ENCODE measurements at places on chromosomes 5 and 9.

GRCh38 chr5:77981820-77982219, 205.7 kb upstream of the TBCA start:
- H3K27ac ChIP-seq: no peak overlapping the region
- H3K36me3 ChIP-seq: no peaks in the 10 kb centered on the region
- DNase-seq: no peak
- no peaks in the 10 kb centered on the region for H3K4me1 ChIP-seq
- no peak overlapping the region for H3K4me3 ChIP-seq

DNA sequence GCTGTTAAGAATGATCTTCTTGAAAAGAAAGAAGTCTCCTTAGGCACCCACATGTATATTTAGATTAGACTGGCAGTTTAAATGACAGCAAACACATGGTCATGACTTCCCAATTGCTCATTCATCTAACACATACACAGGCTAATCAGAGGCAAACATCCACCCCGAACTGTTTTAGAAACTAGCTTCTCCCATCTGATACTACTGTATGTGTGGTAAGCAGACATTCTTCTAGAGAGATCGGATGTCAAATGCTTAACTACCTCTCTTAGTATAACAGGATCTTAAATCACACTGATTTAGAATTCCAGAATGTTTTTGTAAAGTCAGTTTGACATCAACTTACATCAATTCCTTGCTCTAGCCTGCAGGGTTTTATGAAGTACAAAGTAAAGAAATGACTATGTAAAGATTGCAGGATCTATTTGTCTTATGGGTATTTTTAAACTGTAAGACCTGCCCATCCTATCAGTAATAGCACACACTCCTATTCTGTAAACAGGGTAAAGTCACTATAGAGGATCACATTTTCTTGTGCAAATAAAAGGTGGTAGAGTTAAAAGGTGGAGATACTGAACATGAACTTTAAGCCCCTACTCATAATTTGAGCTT, 239.7 kb downstream of the MLLT3 start:
- H3K4me3 ChIP-seq: peak overlapping the region; percentile 93
- no peaks in the 10 kb centered on the region for H3K36me3 ChIP-seq
- H3K4me1 ChIP-seq: peaks cover 45% of the 10 kb centered on the region
- H3K27ac ChIP-seq: peak overlapping the region; percentile 64

GRCh38 chr5:18772475-18772874, 1138.2 kb downstream of the TAF11L14 start:
- no peaks in the 10 kb centered on the region for H3K36me3 ChIP-seq
- DNase-seq: peak; percentile 67
- no peak overlapping the region for H3K27ac ChIP-seq
- H3K4me1 ChIP-seq: no peaks in the 10 kb centered on the region

DNA sequence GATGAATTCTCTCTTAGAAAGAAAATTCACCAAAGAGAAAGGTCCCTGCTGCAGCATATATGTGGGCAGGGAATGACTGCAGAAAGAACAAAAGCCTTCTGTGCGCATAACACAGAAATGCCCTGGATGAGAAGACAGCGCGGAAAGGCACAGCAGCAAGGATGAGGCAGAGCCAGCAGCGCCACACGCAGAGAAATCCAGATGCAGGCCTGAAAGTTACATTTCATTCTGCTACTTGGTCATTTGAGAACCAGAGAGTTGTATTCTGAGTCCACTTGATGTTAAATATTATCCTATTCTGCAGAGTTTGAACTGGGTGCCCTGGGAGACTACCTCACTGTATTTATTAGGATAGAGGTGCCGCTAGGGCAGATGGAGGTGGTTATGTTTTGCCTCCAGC, 68.5 kb downstream of the GLDC start:
- H3K4me1 ChIP-seq: no peaks in the 10 kb centered on the region
- no peak overlapping the region for H3K4me3 ChIP-seq
- no peaks in the 10 kb centered on the region for H3K36me3 ChIP-seq
- H3K27ac ChIP-seq: no peak overlapping the region
- DNase-seq: no peak

GRCh38 chr5:33877449-33877848, 14.3 kb downstream of the ADAMTS12 start:
- no peaks in the 10 kb centered on the region for H3K4me1 ChIP-seq
- DNase-seq: no peak
- H3K27me3 ChIP-seq: no peaks in the 10 kb centered on the region
- no peak overlapping the region for H3K4me3 ChIP-seq
- H3K36me3 ChIP-seq: no peaks in the 10 kb centered on the region

DNA sequence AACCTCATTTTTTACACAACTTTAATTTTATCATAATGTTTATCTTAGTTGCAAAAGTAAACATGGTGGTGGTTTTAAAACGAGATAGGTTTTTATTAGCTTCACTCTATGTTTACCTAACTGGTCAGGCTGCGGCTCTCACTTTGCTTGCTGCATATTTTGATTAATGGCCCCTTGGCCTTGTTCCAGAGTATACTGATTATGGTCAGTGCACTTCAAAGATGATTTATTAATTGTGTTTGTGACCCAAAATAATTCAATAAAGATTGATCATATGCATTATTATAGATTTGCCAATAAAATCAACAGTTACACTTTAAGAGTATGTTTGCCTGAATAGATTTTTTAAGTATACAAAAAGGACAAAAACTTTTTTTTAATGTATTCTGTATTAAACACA, 188.0 kb downstream of the XRCC4 start:
- DNase-seq: no peak
- no peaks in the 10 kb centered on the region for H3K27me3 ChIP-seq
- no peaks in the 10 kb centered on the region for H3K4me1 ChIP-seq
- H3K36me3 ChIP-seq: peaks cover under 1% of the 10 kb centered on the region
- no peak overlapping the region for H3K4me3 ChIP-seq
- H3K27ac ChIP-seq: no peak overlapping the region

GRCh38 chr5:15752663-15753285, 252.8 kb downstream of the FBXL7 start:
- H3K27ac ChIP-seq: no peak overlapping the region
- H3K36me3 ChIP-seq: no peaks in the 10 kb centered on the region
- H3K27me3 ChIP-seq: no peaks in the 10 kb centered on the region
- H3K4me3 ChIP-seq: no peak overlapping the region
- H3K4me1 ChIP-seq: no peaks in the 10 kb centered on the region
- no peak for DNase-seq

- peak; percentile 30 for DNase-seq
- no peaks in the 10 kb centered on the region for H3K36me3 ChIP-seq
- H3K27me3 ChIP-seq: no peaks in the 10 kb centered on the region
Observed at GRCh38 chr9:91037511-91038482, 236.2 kb downstream of the SYK start.

GRCh38 chr9:36764364-36765076, 191.8 kb downstream of the MELK start:
- H3K4me3 ChIP-seq: no peak overlapping the region
- H3K36me3 ChIP-seq: no peaks in the 10 kb centered on the region
- DNase-seq: no peak

- no peak overlapping the region for H3K27ac ChIP-seq
- H3K27me3 ChIP-seq: no peaks in the 10 kb centered on the region
- peak overlapping the region; percentile 32 for H3K4me3 ChIP-seq
- H3K4me1 ChIP-seq: peaks cover 28% of the 10 kb centered on the region
- DNase-seq: peak; percentile 62
Observed at GRCh38 chr5:171418316-171418981, 998 bp upstream of the FGF18 start.

DNA sequence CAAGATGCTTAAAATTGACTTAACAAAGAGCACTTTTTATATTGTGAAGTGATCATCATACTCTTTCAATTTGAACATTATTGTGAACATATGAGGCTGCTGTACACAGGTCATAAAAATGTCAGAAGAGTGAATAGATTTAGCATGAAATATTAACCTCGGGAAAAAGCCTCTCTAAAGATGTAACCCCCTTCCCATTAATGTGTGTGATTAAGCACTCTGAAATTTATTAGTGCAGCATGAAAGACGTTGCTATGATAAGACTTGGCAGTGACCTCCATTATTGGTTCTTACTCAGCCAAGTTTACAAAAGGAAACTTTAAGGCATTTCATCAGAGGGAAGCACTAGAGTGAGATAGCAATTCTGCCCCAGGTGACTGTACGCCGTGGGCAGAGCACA, 326.5 kb downstream of the NTRK2 start:
- no peaks in the 10 kb centered on the region for H3K27me3 ChIP-seq
- H3K4me3 ChIP-seq: no peak overlapping the region
- no peaks in the 10 kb centered on the region for H3K36me3 ChIP-seq
- no peak for DNase-seq
- no peaks in the 10 kb centered on the region for H3K4me1 ChIP-seq

DNA sequence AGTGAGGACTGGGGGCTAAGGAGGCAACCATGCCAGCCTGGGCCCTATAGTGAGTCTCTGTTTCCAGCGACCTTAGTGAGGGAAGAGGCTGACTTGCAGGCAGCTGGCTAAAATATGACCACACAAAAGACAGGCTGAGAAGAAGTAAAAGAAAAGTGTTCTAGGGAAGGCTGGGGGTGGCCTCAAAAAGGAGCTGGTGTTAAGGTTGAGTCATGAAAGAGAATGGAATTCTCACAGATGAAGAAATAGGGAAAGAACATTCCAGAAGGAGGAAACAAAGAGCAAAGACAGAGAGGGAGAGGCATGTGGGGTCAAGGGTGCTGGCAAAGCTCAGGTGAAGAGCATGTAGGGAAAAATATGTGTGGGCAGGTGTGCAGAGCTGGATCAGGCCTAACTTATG, 302.7 kb upstream of the RFX3 start:
- no peaks in the 10 kb centered on the region for H3K36me3 ChIP-seq
- H3K4me3 ChIP-seq: no peak overlapping the region
- peaks cover 3% of the 10 kb centered on the region for H3K4me1 ChIP-seq
- no peak overlapping the region for H3K27ac ChIP-seq
- DNase-seq: no peak
- H3K27me3 ChIP-seq: no peaks in the 10 kb centered on the region

DNA sequence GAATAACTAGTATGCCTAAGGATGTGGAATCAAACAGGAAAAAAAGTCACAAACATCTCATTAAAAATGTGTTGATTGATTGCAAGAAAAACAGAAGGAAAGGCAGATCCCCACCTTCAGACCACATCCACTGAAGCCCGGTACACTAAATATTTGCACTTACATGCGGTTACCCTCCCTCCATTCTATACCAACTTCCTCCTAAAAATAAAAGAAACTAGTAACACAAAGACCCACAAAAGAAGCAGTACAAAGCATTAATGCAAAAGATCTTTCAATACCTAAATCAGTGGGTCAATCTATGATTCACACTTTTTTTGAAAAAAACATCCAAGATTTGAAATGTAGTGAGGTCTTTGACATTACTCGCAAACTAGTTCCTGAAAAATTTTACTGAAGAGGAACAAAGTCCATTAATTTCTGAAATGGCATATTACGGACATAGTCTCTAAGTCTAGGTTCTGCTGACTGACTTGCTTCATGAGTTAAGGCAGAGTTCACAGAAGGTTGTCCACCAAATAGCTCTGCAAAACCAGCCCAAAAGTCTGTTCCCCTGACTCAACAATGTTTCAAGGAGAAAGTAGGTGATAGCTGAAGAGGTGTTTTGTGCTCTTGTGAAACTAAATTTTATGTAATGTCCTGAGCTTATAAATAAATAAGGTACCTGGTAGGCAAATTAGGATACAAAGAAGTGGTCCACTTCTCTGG, 100.7 kb downstream of the PAM start:
- H3K27ac ChIP-seq: no peak overlapping the region
- peaks cover 11% of the 10 kb centered on the region for H3K4me1 ChIP-seq
- no peaks in the 10 kb centered on the region for H3K27me3 ChIP-seq
- no peak overlapping the region for H3K4me3 ChIP-seq
- H3K36me3 ChIP-seq: no peaks in the 10 kb centered on the region
- peak; percentile 23 for DNase-seq

DNA sequence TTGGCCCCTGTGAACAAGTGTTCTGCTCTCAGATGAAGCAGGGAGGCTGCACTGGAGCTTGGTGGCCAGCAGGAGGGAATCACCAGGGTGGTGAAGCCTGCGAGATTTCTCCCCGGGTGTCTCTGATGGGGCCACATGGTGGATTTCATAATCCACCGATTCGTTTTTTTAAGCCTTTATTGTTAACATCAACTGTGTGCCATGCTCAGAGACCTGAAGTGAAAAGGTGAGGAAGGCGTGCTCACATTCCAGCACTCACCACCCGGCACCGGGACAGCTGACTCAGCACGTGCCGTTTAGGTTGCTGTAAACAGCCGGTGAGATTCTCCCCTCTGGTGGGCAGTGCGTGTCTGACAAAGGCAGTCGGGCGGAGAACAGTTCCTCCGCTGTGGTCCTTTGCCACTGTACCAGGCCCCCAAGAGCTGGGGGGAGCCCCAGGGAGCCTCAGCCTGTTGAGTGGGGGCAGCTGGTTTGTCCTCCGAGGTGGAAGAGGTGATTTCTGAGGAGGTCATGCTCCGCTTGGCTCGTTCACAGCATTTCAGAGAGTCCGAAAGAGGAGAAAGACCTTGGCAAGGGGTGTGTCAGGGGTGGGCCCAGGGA, 12.7 kb upstream of the AHRR start:
- H3K4me1 ChIP-seq: no peaks in the 10 kb centered on the region
- H3K4me3 ChIP-seq: no peak overlapping the region
- no peak overlapping the region for H3K27ac ChIP-seq

DNA sequence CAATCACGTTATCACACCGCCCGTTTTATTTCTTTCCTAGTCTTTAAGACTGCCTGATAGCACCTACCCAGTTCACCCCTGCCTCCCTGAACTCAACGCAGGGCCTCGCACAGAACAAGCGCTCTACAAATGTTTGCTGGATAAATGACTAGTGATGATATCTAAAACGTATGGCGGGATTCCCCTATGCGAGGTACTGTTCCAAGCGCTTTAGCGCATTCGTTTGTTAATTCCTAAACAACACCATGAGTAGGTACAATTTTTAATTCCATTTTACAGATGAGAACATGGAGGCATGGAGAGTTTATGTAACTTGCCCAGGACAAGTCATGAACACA, 6.6 kb downstream of the POU4F3 start:
- H3K36me3 ChIP-seq: no peaks in the 10 kb centered on the region
- DNase-seq: no peak
- H3K4me1 ChIP-seq: peaks cover 24% of the 10 kb centered on the region
- no peak overlapping the region for H3K27ac ChIP-seq
- peaks cover 88% of the 10 kb centered on the region for H3K27me3 ChIP-seq
- H3K4me3 ChIP-seq: peak overlapping the region; percentile 73

DNA sequence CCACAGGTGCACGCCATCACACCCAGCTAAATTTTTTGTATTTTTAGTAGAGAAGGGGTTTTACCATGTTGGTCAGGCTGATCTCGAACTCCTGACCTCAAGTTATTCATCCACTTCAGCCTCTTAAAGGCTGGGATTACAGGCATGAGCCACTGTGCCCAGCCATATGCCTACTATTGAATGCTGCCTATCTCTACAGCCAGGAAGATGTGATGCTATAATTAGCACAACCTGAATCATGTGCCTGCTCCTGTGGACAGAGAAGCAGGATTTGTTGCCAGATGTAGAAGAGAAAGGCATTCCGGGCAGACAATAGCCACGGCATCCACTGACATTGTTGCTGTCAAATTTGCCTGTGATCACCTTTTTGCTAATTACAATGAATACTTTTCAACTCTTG, 24.4 kb upstream of the MLLT3 start:
- no peaks in the 10 kb centered on the region for H3K27me3 ChIP-seq
- no peak overlapping the region for H3K4me3 ChIP-seq
- DNase-seq: no peak
- H3K4me1 ChIP-seq: no peaks in the 10 kb centered on the region
- H3K36me3 ChIP-seq: no peaks in the 10 kb centered on the region

GRCh38 chr5:116084287-116084691, 536 bp upstream of the COMMD10 start:
- H3K4me1 ChIP-seq: peaks cover 14% of the 10 kb centered on the region
- peak overlapping the region; percentile 90 for H3K4me3 ChIP-seq
- peaks cover 6% of the 10 kb centered on the region for H3K36me3 ChIP-seq
- H3K27me3 ChIP-seq: no peaks in the 10 kb centered on the region

GRCh38 chr5:73322437-73323076, 126.0 kb downstream of the FOXD1 start:
- H3K27ac ChIP-seq: no peak overlapping the region
- H3K36me3 ChIP-seq: no peaks in the 10 kb centered on the region
- H3K27me3 ChIP-seq: peaks cover 9% of the 10 kb centered on the region
